Activated naive CD4-positive, alpha-beta T cell treated with anti-CD3 and anti-CD28 coated beads for 36 hours (primary cell): ENCODE measurements at places on chromosomes 3 and 15.

DNA sequence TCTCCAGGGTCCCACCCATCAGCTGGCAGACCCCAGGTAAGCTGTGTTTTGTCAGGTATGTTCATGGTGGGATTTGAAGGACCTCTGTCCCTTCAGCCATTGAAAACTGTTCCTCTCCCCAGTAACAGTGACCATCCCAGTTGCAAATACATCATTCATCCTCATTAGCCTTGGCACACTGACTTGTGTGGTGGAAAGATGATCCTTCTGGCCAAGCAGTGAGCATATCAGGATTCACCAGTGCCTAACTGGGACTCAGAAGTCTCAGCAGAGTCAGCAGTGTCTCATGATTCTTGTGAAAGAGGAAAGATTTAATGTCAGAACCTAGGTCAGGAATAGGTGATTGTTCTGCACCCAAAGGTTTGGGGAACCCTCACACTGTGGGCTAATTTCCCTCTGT lies 90.2 kb downstream of the DNAJB8 start:
- no peak overlapping the region for H3K4me3 ChIP-seq
- H3K4me1 ChIP-seq: peaks cover 5% of the 10 kb centered on the region
- no peak overlapping the region for H3K27ac ChIP-seq
- no peak for DNase-seq

DNA sequence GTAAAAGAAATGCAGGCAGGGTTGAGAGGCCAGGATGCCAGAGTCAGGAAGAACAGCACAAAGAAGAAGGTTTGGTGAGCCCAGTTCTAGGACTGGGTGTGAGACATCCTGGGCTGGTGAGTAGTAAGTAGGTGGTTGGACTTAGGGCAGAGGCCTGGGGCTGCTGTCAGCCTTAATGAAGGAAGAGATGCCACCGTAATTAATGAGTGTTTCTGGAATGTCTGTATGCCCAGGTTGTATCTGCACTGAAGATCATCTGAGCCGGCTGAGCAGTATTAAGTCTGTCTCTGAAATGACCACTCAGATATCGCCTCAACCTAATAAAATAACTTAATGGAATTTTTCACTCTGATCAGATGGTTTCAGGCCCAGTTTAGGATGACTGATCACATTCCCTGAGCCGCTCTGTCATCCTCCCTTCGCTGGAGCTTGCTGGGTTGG lies 532.9 kb upstream of the IL12A start:
- H3K4me1 ChIP-seq: no peaks in the 10 kb centered on the region

- no peak overlapping the region for H3K4me3 ChIP-seq
- no peak overlapping the region for H3K27ac ChIP-seq
- H3K27me3 ChIP-seq: peaks cover 3% of the 10 kb centered on the region
These were observed 163.9 kb downstream of the THSD4 start for GRCh38 chr15:71278989-71279756.

DNA sequence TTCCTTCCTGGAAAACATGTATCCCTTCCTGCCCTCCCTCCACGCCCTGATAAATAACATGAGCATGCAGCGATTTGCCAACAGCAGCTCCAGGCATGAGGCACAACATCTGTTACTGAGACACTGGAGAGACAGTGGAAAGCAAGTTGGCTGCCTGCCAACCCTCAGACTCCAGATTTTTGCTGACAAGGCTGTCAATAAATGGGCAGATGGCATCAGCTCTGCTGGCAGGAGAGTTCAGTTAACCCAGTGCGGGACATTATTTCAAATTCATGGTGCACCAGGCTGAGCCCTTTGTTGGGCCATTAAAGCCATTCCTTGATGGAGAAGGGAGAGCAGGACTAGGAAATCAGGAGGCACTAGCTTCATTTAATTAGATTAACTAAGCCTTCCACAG lies 293.3 kb downstream of the MEX3B start:
- no peak overlapping the region for H3K27ac ChIP-seq
- DNase-seq: no peak
- H3K4me3 ChIP-seq: no peak overlapping the region
- peaks cover 16% of the 10 kb centered on the region for H3K27me3 ChIP-seq
- H3K36me3 ChIP-seq: no peaks in the 10 kb centered on the region

DNA sequence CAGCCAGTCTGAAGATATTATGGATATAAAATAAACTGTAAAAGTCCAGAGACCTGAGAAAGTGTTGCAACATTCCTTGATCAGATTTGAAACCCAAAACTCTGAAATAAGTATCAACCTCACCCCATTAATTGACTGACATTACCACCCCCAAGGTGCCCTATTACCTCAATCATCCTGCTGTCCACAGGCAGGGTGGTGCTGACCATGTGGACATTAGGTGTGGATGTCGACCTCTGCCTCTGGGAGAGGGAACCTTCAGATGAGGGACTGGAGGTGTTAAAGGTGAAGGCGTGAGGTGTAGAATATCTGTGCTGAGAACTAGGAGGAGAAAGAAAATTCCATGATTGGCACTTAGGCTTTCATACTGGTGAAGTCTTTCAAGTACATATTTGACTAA lies 47.1 kb downstream of the MKRN2 start:
- H3K27ac ChIP-seq: no peak overlapping the region
- no peak overlapping the region for H3K4me3 ChIP-seq
- H3K36me3 ChIP-seq: peaks cover 34% of the 10 kb centered on the region
- peaks cover 14% of the 10 kb centered on the region for H3K4me1 ChIP-seq
- H3K27me3 ChIP-seq: no peaks in the 10 kb centered on the region

- H3K4me1 ChIP-seq: no peaks in the 10 kb centered on the region
- H3K27ac ChIP-seq: no peak overlapping the region
- DNase-seq: no peak
- H3K4me3 ChIP-seq: no peak overlapping the region
- H3K36me3 ChIP-seq: no peaks in the 10 kb centered on the region
These were observed 270.5 kb downstream of the MBNL1 start for GRCh38 chr3:152539191-152539764.

DNA sequence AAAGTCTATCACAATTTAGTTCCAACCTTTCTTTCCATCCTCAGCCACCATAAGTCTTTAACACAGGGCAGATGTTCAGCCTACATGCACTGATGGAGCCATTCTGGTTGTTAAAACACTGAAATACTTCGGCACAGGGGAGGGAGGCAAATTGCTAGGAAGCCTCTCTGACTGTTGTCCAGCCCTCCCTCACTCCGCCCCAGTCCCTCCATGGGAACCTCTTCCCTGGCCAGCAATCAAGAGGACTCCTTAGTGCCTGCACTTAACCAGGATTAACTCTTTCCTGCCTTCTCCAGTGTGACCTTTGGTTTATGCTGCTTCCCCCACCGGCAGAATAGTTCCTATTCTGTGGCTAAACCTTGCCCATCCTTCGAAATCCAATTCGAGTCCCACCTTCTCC lies 47.0 kb upstream of the USP3 start:
- DNase-seq: no peak
- no peaks in the 10 kb centered on the region for H3K27me3 ChIP-seq
- no peak overlapping the region for H3K27ac ChIP-seq
- no peaks in the 10 kb centered on the region for H3K36me3 ChIP-seq
- H3K4me3 ChIP-seq: no peak overlapping the region

GRCh38 chr15:42084465-42085235 lies 9.7 kb downstream of the PLA2G4D start:
- DNase-seq: peak; percentile 57
- H3K4me3 ChIP-seq: no peak overlapping the region
- H3K27me3 ChIP-seq: peaks cover 6% of the 10 kb centered on the region
- H3K4me1 ChIP-seq: peaks cover 4% of the 10 kb centered on the region
- no peak overlapping the region for H3K27ac ChIP-seq

DNA sequence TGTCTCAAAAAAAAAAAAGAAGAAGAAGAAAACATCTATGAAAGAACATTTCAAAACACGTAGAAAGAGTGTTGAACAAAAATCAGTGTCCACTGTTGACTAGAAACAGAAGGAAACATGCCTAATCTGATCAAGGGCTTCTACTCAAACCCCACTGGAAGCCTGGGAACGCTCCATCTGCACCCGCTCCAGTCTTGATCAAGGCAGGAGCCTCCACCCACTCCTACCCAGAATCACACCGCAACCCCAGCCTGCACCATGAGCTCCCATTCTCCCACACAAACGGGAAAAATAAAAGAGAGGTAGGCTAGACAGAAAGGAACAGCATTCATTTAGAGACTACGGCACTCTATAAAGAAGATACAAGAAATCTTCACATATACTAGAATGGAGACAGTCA lies 40.9 kb upstream of the OCA2 start:
- H3K27me3 ChIP-seq: no peaks in the 10 kb centered on the region
- peaks cover 20% of the 10 kb centered on the region for H3K4me1 ChIP-seq
- no peak overlapping the region for H3K27ac ChIP-seq
- H3K36me3 ChIP-seq: peaks cover 43% of the 10 kb centered on the region

DNA sequence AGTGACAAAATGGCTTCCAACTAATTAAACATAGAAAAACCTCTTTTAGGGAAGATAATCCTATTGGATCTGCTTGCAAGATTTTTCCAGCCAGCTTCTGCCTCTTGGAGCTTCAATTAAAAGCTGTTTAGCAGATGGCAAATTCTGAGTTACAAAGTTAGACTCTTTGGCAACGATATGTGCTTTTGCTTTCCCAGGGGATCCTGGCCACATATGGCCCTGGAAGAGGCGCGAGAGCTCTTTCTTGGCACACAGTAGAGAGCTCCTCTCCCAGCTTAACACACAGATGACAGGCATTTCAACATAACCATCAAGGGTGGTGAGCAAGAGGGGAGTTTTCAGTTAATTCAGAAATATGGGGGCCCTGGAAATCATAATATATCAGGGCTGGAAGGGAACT lies 41.6 kb upstream of the GALNT15 start:
- DNase-seq: no peak
- H3K36me3 ChIP-seq: no peaks in the 10 kb centered on the region
- no peaks in the 10 kb centered on the region for H3K27me3 ChIP-seq

- peak overlapping the region; percentile 86 for H3K27ac ChIP-seq
- H3K27me3 ChIP-seq: no peaks in the 10 kb centered on the region
- H3K4me1 ChIP-seq: peaks cover 35% of the 10 kb centered on the region
These were observed 716 bp upstream of the KLHL24 start for GRCh38 chr3:183634707-183635106.

- H3K27me3 ChIP-seq: peaks cover 12% of the 10 kb centered on the region
- DNase-seq: no peak
- H3K4me1 ChIP-seq: peaks cover 2% of the 10 kb centered on the region
- H3K36me3 ChIP-seq: no peaks in the 10 kb centered on the region
These were observed 279.8 kb upstream of the ARRDC4 start for GRCh38 chr15:97680606-97681220.

GRCh38 chr3:112119962-112120836 lies 12.8 kb downstream of the GCSAM start:
- no peaks in the 10 kb centered on the region for H3K27me3 ChIP-seq
- peaks cover 34% of the 10 kb centered on the region for H3K4me1 ChIP-seq
- H3K4me3 ChIP-seq: peak overlapping the region; percentile 0
- H3K27ac ChIP-seq: no peak overlapping the region
